Caki2 (cell line): ENCODE measurements at places on chromosomes 5 and 9. TPM values are rescaled to one million over a fixed set of nuclear protein-coding genes. Genes with fewer than 3 reads are reported as not detected.

DNA sequence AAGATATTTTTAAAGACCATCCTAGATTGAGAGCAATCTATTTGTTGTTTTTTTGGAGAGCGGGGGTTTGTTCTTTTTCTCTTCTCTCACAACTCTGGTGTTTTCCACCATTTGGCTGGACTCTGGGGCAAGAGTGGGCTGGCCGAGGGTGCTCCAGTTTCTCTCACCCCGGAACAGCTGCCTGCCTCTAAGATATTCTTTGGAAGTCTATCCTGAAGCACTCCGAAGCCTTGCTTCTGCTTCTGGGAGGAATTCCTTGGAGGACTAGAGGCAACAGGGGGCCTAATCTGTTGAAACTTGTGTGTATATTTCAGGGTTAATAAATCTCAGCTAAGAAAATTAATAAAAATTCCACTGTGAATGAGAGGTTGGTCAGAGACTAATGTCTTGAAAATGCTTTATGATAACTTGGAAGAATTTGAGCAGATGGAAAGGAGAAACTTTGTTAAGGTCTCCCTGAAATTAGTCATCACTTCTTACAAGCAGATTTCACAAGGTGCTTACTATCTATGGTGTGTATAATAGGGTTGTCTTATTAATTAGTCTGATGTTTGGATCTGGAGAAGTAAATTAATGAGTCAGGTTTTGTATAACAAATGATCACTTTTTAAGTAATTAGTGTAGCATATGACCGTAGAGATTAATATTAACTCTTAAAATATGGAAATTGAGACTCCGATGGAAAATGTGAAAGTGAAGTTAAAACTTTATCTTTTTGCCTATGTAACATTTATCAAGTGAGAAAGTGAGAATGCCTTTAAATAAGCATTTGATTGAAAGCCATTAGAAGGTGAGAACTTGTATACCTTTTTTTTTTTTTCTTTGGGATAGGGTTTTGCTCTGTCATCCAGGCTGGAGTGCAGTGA is 4.0 kb downstream of the MAN2A1 start:
- DNase-seq, result no peak

Gene CDKN2A
- total RNA-seq, result not detected in 2 replicates

- no peak for DNase-seq
These were observed 27.4 kb downstream of the OXCT1 start for GRCh38 chr5:41842777-41843176.

DNA sequence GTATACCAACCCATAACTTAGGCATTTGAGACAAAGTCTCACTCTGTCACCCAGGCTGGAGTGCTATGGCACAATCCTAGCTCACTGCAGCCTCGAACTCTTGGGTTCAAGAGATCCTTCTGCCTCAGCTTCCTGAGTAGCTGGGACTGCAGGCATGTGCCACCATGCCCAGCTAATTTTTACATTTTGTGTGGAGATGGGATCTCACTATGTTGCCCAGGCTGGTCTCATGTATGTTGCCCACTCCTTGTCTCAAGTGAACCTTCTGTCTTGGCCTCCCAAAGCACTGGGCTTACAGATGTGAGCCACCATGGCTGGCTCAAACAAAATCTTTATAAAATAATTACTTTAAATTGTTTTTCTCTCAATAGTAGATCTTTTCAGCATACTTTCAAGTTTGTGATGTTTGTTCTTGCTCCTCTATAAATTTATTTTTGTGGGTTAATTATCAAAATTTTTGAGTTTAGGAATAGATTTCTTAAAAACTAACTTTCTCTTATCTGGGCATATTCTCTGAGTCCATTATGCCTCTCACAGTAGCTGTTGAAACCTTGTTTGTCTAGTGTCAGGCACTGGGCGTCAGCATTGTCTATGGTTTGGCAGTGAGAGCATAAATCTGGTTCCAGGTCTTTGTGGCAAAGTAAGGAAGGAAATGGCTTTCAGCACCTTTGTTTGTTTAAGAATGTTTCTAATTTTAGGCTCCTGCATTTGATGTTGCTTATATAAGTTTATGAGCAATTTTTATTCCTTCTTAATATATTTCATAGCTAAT is 38.7 kb downstream of the NLN start:
- DNase-seq, result no peak

- DNase-seq, result no peak
These were observed 437.6 kb downstream of the KIAA0825 start for GRCh38 chr5:94180761-94181160.

DNA sequence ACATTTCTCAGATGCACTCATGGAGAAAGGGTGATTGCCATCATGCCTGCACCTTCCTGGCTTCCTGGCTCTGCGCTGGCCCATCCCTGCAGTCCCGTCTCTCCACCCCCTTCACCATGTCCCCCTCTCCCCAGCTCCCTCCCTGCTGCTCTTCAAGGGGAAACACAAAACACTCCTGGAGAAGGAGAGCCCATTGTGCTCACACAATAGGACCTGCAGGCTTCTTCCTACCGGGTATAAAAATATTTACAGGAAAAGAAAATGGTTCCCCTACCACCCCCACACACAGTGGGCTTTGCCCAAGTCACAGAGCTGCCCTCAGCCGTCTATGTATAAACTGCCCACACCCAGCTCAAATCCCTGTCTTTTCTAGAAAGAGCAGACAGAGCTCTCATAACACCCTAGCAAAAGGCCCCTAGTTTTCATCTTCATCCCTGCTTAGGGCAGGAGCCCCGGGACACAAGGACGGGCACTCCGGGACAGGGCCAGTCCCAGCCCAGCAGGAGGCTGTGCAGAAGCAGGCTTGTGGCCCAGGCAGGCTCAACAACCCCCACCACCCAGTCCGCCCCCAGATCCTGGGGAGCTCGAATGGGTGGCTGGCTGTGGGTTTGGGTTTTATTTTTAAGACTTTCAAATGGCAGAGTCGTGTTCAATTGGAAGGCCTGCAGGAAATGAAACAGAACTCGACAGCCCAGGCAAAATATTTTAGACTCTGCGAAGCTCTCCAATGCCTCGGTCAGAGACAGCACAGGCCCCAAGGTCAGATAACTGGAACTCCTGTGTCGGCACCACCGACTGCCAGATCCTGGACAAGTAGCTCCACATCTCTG is 77.3 kb downstream of the LRSAM1 start:
- DNase-seq, result no peak

Gene CLK4
- 2.3 and 9.8 TPM in 2 replicates for total RNA-seq

Gene AGXT2
- total RNA-seq, result not detected in 2 replicates

Gene SPRY4
- 0.09 and 0.20 TPM in 2 replicates for total RNA-seq

Gene SPINK13
- 0.14 and 1.3 TPM in 2 replicates for total RNA-seq

DNA sequence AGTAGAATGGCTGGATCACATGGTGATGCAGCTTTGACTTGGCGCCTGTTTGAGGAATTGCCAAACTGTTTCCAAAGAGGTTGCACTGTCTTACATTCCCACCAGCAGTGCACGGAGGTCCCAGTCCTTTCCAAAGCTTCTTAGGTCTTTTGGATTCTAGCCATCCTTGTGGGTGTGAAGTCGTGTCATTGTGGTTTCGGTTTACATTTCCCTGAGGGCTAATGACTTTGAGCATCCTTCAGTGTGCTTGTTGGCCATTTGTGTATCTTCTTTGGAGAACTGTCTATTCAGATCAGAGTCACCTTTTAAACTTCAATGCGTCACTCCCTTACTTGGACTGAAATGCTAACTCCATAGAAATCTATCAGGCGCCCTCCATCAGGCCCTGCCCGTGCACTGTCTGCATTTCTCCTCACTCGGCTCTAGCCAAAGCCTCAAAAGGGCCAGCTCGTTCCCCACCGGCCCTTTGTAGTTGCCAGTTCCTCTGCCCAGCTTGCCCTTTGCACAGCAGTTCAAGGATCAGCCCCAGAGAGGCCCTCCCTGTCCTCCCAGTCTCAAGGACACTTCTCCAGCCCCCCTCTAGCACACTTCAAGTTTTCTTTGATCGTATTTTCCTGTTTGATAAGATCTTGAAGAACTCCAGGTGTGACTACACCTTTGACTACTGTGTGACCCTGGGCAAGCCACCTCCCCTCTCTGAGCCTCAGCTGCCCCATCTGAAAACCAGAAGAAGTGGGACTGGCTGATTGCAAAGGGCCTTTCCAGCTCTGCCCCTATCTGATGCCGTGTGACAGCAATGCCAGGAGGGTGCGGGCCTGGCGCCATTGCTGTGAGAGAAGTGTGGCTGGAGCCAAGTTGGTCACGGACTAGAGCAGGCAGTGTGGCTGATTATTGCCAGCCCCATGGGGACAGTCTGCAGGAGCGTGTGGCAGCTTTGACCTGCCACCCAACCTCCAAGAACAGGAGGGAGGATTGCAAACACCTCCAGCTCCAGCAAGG is 5.6 kb downstream of the HRH2 start:
- DNase-seq, result no peak
